Caco-2 (cell line): ENCODE measurements at places on chromosomes 6 and 20.

- DNase-seq = no peak
Observed at GRCh38 chr6:131073577-131073976, 10.5 kb upstream of the EPB41L2 start.

DNA sequence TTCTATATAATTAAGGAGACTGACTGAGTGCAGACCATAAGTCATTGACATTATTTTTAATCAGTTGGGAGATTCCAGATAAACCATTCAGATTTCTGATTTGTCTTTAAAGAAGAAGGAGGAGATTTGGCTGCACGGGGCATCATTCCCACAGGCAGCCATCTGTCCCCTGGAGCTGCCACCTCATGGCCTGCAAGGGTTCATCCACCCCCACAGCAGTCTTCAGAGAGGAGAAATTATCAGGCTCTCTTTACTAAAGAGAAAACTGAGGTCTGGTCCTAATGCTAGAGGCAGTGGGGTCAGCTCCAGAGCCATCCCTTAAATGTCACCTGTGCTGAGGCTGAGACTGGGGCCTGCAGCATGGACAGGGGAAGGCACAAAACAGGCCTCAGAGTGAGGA, 501.3 kb upstream of the SULF2 start:
- DNase-seq = no peak

GRCh38 chr6:35151466-35151865, 10.3 kb upstream of the TCP11 start:
- no peak for DNase-seq

DNA sequence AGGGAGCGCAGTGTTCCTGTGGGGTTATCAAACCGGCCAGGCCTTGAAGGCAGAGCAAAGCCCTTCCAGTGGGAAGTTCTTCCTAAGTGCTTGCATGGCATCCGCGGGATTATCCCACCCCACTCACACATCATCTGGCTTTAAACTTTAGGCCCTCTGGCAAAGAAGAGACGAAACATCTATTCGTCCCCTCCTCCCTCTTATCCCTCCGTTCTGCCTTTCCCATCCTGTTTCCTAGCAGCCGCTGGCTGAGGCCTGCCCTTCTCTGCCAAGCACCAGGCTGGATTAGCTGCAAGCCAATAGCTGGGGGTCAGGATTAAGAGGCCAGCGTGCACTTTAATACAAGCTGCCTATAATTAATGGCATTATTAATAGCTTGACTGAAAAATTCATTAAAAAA, 621.0 kb downstream of the PKHD1 start:
- no peak for DNase-seq

DNA sequence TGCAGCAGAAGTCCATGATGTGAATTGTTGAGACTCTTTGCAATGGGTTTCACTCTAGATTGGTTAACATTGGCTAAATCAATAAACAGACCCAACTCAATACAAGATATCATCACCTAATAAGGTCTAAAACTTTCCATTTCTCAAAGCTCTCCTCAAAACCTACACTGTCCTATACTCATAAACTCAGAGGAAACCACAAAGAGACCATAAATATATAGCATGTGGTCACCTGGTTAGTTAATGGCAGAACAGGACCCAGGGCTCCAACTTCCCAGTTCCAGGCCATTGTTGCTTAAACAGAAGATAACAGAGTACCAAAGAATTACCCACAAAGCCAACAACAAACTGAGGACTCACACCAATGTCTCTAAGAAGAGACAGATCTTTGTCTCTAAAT, 12.0 kb downstream of the RTN4IP1 start:
- no peak for DNase-seq

DNA sequence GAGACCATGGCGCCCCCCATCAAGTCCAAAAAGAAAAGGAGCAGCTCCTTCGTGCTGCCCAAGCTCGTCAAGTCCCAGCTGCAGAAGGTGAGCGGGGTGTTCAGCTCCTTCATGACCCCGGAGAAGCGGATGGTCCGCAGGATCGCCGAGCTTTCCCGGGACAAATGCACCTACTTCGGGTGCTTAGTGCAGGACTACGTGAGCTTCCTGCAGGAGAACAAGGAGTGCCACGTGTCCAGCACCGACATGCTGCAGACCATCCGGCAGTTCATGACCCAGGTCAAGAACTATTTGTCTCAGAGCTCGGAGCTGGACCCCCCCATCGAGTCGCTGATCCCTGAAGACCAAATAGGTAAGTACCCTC, 41.7 kb upstream of the NAA20 start:
- DNase-seq = peak; percentile 47

GRCh38 chr6:42424906-42425474, 26.7 kb downstream of the TRERF1 start:
- no peak for DNase-seq

- DNase-seq = no peak
Observed at GRCh38 chr6:137362878-137363804, 131.1 kb downstream of the OLIG3 start.

DNA sequence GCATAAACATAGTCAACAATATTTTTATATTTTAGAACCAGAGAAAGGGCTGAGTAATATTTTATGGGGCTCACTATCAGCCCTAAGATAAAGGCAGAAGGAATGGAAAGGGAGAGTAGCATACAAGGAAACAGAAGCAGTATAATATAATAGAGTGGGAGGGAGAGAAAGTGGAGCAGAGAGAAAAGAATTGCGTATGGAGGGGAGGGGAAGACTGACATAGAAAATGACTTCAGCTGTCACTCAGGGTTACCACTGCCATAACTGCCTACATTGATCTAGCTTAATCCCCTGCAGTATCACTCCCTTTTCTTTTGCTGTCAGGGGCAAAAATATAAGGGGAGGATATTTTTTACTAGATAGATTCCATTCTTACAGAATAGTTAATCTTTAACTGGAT, 1133.5 kb upstream of the MAP3K7 start:
- DNase-seq = no peak

GRCh38 chr6:71048320-71049164, 91.7 kb upstream of the B3GAT2 start:
- no peak for DNase-seq

- peak; percentile 87 for DNase-seq
Observed at GRCh38 chr20:43666376-43667328, at the start of gene MYBL2. TSS of gene MYBL2 (plus strand) at chr20:43667114. CDS start at chr20:43667284, 170 bp downstream.

GRCh38 chr6:32501016-32501415, 29.1 kb downstream of the HLA-DRB5 start:
- no peak for DNase-seq

DNA sequence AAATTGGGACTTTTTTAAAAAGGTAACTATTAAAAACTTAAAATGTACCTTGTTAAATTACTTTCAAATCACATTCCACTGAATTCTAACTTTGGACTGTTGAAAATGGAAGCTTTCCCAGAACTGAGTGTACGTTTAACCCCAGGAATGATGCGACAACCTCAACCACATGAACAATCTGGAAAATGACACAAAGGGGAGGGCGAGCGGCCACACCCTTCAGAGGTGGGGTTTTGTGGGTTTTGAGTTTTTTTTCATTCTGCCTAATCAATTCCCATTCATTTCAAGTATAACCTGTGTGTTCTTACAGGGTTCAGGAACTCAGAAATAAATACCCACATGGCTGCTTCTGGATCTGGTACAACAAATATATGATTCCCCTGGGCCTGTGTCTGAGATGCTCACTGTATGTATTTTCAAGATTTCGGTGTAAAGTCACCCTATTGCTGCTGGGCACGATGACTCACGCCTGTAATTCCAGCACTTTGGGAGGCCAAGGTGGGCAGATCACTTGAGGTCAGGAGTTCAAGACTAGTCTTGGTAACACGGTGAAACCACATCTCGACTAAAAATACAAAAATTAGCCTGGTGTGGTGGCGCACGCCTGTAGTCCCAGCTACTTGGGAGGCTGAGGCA, 21.6 kb downstream of the CNKSR3 start:
- no peak for DNase-seq

DNA sequence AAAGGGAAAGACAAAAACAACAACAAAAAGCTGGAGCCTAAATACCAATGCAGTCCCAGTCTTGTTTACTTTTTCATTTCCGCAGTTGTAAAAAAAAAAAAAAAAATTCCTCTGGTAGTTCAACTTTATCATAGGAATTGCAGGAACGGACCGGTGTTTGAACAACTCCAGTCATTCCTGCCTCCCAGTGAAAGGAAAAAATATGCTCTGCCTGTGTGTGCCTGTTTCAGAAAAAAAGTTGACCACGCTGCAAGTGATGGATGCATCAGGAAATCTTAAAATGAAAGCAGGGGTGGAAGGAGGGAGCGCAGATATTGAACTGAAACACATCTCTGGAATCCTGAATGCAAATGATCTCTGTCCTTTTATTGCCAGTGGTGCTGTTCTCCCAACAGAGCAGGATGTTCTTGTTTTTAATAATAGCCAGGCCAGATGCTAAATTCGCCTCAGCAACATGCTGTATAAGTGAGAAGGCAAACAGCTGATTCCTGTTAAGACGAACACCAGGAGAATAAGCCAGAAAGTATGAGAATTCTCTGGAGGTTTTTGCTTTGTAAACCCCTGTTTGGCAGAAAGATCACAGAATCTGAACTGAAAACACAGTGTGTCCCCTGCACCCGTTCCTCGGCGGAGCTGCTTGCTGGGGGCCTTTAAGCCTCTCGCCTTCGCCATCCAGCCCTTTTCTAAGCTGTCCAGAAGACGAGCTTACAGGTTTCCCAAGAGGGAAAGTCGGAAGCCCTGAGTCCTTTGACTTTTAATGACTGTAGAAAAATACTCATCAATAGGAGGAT, 178.4 kb upstream of the SUPT3H start:
- no peak for DNase-seq

DNA sequence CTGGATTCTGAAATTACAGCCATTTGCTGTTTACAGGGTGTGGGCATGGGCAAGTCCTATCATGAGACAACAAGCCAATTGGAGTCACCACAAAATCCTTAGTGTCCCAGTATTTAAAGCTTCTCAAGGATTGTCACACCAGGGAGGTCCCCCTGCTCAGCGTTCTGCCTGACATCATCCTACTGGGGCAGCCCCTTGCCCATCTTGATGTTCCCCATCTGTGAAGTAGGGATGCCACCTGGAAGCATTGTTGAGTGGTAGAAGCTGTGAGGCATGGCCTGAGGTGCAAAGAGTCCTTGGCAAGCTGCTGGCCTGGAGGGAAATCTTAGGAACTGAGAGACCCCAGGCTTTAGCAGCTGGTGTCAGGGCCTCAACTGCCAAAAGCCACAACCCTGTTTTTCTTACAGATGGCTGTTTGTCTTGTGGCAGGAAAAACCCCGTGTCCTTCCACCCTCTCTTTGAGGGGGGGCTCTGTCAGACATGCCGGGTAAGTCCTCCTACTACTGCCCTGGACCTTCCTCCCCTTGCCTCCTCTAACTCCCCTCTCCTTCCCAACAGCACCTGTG, 23.3 kb upstream of the MAPRE1 start:
- no peak for DNase-seq

DNA sequence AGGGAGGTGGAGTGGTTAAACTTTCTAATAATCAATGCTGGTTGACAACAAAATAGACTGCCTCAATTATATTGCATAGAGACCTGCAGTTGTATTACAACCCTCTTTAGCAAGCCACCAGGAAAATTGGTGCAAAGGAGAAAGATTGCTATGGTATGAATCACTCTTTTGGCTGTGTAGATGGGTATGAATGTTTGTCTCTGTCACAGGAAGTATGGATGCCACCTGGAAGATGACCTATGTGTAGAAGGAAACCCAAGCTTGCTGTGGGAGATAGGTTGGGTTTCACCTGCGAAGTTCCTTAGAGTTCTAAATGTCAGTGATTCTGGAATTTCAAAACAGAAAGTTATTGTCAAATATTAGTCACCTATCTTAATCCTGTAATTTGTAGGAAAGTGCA, 134.6 kb downstream of the SOBP start:
- DNase-seq = no peak

GRCh38 chr6:127216810-127217789, 49.6 kb upstream of the RNF146 start:
- no peak for DNase-seq

DNA sequence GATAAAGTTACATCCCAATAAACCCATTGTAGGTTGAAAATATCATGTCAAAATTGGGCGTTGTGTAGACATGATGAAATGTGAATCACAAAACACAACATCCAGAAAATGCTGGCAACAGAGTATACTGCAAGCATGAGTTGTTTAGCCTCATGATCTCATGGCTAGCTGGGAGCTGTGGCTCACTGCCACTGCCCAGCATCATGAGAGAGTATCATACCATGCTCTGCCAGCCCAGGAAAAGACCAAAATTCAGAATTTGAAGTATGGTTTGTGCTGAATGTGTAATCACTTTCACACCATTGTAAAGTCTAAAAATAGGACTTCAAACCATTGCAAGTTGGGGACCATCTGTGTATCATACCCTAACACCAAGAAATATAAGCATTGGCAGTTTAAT, 45.2 kb upstream of the SMAP1 start:
- no peak for DNase-seq

GRCh38 chr20:63121749-63122405, 94.1 kb downstream of the YTHDF1 start:
- DNase-seq = no peak

DNA sequence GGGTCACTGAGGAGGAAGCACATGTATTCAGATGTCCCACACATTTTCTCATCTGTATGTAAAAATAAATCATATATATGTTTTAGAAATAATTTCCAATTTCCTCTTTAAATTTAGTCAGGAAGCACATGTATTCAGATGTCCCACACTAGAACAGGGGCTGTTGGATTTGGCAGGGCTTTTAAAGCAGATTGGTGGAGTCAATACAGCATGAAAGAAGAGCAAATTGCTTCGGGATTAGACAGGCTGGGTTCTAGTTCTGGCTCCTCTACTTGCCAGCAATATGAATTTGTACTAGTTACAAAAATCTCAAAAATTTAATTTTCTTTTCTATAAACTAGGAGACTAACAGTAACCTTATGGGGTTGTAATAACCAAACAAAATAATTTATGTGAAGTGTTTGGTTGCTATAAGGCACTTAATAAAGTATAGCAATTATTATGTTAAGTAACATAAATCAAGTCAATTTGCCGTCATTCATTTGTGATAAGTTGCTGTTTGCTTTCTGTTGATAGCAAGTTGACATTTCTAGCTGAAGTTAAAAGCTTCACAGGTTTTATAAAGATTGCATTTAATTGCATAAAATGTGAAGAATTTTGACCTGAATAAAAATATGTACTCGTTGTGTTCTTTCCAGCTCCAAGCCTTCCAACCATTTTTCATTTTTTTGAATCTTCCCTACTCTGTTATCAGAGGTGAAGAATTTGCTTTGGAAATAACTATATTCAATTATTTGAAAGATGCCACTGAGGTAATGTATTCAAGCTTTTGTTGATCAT, 88.9 kb downstream of the CD109 start:
- DNase-seq = no peak

DNA sequence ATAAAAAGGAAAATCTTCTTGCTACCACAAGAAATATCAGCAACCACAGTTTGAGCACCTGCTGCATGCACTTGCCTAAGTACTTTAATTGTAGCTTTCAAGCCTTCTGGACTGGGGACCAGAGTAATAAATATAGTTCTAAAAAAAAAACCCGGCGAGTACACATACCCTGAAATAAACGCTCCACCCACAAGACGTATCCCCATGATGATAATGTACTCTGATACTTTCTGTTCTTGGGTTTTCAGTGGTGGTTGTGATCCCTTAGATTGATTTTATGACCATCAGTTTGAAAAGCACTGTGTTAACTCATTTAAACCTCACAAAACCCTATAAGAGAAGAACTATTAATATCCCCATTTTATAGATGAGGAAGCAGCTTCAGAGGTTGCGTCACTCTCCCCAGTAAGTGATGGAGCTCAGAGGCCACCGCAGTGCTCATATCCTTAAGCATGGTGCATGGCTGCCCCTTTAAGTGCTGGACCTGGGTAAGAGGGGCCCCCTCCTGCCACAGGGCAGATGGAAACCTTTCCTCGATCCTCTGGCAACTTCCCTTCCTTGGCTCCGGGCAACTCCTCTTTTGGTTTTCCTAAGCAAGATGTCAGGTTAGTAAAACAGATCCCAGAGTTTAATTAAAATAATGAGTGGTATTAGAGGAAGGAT, 67.3 kb downstream of the KCNB1 start:
- no peak for DNase-seq

- no peak for DNase-seq
Observed at GRCh38 chr6:37050045-37050853, 44.8 kb downstream of the FGD2 start.
